ENCODE measurements at places on chromosomes 13 and 19.

GRCh38 chr19:57245959-57246358, 5.5 kb downstream of the ZNF805 start:
- no peak for DNase-seq

DNA sequence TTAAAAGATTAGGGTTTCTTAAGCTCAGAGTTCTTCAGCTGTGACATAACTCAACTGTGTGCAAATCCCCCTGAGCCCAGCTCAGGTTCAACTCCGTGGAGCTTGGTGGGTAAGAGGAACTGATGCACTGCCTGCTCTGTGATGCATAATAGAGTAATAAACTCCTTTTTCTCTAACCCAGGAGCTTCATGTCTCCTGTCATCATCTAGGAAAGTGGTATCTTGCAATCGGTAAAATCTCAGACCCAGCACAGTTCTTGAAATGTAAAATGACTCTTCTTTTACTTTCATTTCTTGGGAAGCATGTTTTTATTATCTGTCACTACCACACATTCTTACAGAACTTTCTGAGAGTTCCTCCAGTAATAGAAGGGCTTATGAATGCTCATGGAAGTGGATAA, 123.8 kb upstream of the PCDH9 start:
- peak; percentile 18 for DNase-seq

DNA sequence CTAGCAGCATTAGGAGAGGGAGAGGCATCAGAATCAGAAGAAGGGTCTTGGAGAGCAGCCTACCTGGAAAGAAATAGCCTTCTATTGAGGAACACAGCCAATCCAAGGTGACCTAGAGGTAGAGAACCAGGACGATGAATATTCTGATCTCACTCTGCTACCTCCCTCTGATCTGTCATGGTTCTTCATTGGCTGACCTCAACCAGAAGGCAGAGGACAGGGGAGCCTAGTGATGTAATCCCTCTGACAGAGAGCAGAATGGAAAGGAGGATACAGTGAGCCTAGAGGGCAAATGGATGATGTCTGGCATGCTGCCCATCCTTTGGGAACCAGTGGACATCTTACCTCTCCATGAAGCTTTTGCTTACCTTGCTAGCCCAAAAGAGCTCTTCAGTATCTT, 3.6 kb downstream of the ZNF507 start:
- DNase-seq, result no peak

DNA sequence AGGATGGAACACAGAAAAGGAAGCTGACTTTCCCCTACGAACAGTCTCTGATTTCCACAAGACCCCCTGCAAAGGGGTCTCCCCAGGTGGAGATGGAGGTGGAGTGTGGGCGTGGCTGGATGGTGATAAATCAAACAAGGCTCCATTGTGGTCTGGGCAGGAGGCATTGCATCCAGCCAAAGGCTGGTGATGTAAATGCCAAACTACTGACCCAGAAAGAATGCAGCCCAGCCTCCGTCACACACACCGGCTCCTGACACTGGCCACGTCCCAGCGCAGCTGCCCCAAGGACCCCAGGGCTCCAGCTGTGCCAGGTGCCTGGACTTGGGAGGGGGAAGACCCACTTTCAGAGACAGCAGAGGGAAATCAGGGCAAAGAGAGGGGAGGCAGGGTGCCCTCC, 6.3 kb downstream of the SLC7A1 start:
- peak; percentile 9 for DNase-seq

DNA sequence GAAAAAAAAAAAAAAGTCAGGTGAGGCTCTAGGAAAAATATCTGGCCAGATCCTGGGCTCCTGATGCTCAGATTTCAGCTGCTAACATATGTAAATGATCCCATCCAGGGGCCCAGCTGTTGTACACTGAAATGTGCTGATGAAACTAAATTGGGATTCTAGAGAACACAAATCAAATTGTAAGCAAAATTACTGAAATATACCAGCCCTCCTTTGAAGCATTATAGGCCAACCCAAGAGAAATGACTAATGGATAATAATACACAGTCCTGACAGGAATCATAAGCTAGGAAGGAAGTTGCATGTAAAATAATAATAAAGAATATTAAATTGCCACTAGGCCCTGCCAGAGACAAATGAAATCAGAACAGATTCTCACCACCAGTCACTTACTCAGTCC, 17.8 kb downstream of the KCTD12 start:
- DNase-seq, result no peak

GRCh38 chr13:52798770-52799430, 49.5 kb downstream of the PCDH8 start:
- no peak for DNase-seq

DNA sequence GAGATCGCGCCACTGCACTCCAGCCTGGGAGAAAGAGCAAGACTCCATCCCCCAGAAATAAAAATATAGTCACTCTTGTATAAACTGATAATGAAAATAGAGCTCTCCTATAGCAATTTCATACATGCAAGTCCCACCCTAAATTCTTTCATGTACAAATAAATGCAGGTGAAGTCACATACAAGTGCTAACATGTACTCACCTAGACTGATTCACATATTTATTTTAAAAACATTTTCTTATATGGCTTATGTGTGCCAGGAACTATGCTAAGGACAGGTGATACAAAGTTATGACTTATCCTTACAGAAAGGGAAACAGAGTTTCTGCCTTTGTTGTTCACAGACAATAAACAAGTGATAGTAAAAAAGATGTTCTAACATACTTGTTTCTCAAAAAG, 32.0 kb downstream of the USP12 start:
- DNase-seq, result no peak

GRCh38 chr13:27266917-27267316, 3.7 kb upstream of the RASL11A start:
- no peak for DNase-seq

- no peak for DNase-seq
Observed at GRCh38 chr13:84191139-84191538, 308.9 kb upstream of the SLITRK1 start.

DNA sequence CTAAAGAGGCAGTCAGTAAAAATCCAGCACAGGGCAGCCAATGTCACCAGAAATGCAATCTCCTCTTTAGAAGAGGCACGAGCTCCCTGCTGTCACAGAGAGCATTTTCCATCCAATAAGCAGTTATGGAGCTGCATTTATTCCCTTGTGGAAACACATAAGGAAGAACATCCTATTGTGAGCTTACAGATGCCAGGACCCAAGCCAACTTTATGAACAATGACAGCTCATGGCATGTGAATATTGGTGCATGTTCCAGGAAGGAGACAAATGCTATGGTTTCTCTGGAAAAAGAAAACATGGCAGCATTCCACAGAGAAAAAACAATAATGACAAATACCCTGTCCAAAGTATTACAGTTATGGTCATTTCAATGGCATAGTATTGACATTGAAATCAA, 955.6 kb downstream of the UQCRFS1 start:
- DNase-seq, result no peak

DNA sequence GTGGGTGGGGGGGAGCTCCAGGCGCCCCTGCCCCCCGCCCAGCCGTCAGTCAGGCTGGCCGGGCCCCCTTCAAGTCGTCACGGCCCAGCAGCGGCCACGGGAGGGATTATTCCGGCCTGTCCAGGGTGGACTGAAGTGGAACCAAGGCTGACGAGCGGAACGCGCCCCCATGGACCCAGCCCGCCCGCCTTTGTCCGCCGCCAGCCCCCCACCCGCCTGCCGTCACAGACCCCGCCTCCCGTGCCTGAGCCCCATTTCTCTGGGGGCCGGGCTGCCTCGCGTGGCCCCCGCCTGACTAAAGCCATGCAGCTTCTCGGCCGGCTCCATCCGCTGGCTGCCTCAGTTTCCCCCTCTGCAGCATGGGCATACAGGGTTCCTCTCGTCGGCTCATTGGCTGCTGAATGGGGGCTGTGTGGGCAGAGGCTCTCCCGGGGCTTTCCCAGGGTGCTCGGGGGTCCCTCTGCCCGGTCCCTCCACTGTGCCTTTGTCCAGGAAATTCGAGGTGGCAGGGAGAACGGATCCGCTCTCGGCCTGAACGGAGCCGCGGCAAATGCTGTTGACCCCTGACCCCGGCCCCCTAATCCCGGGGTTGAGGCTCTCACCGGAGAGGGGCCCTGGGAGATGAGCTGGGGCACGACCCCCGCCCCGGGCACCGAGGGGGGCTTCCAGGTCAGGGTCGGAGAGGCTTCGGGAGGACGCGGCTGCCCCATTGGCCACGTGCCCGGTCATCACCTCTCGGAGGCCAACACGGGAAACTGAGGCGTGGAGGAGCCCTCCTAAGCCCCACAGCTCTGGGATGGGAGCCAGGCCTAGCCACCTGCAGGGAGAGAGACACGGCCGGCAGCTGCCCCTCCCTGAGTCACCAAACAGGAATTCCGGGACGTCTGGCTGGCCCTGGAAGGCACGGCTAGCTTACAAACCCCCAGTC, 27.4 kb downstream of the EFNA2 start:
- peak; percentile 57 for DNase-seq

GRCh38 chr13:30871588-30872275, 34.3 kb upstream of the MEDAG start:
- no peak for DNase-seq

- DNase-seq, result no peak
Observed at GRCh38 chr13:50509771-50510441, 333.6 kb downstream of the DLEU7 start.

GRCh38 chr19:9060564-9061340, 26.1 kb upstream of the OR1M1 start:
- DNase-seq, result no peak

- DNase-seq, result peak; percentile 49
Observed at GRCh38 chr19:13149628-13150186, 468 bp downstream of the STX10 start.

DNA sequence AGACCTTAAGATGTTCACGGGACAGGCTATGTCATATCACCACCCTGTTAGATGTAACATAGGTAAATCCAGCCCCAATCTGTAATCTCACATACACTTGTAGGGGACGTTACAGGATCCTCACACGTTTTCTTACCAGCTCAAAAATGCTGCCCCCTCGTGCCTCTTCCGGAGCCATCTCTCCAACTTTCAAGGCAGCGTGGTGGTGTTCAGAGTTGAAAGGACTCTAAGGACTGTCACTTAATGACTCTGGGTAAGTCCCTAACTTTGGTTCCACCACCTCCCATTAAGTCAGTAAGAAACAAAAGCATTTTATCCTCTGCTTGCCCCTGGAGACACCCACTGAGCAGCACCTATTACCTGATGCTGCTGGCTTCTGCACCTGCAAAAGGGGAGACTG, 4.4 kb downstream of the MED26 start:
- no peak for DNase-seq

Data from HCEC 1CT (cell line).